Midbrain (tissue), 1 donor: ENCODE measurements at places on chromosomes 6 and 20.

- no peak for DNase-seq
Observed at GRCh38 chr6:169996378-169997051, 245.1 kb downstream of the ERMARD start.

DNA sequence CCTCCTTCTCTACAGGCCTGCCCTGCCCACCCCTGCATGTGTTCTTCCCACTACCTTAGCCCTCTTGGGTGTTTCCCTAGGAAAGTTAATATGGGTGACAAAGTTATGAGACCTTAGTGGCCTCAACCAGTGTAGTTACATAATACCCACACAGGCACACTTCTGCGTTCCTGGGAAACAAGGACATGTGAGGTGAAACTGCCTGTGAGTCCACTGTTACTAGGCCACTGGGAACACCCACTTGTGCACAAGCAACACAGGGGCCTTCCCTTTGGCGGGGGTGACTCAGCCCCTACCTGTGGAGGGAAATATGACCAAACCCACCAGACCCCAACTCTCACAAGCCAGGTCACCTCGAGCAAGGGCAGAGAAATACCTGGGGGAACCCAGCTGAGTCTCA is 12.8 kb downstream of the PI16 start:
- no peak for DNase-seq

GRCh38 chr6:63649847-63650265 is 14.3 kb downstream of the PHF3 start:
- no peak for DNase-seq

DNA sequence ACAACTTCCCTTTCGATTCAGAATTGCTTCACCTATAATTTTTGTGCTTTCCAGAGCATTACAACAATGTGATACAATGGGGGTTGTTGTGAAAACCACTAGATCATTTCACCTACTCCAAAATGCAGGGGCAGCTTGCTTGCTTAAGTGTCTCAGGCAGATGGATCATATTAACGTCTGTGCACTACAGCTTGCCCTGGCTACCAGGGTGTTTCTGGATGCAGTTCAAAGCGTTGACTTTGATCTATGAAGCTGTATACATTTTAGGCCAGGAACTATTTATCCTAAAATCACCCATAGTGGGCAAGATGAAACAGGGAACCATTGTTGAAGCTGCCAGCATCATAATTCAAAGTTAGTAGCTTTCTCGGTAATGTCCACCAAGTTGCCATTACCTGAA is 339.5 kb upstream of the HSF2 start:
- no peak for DNase-seq

DNA sequence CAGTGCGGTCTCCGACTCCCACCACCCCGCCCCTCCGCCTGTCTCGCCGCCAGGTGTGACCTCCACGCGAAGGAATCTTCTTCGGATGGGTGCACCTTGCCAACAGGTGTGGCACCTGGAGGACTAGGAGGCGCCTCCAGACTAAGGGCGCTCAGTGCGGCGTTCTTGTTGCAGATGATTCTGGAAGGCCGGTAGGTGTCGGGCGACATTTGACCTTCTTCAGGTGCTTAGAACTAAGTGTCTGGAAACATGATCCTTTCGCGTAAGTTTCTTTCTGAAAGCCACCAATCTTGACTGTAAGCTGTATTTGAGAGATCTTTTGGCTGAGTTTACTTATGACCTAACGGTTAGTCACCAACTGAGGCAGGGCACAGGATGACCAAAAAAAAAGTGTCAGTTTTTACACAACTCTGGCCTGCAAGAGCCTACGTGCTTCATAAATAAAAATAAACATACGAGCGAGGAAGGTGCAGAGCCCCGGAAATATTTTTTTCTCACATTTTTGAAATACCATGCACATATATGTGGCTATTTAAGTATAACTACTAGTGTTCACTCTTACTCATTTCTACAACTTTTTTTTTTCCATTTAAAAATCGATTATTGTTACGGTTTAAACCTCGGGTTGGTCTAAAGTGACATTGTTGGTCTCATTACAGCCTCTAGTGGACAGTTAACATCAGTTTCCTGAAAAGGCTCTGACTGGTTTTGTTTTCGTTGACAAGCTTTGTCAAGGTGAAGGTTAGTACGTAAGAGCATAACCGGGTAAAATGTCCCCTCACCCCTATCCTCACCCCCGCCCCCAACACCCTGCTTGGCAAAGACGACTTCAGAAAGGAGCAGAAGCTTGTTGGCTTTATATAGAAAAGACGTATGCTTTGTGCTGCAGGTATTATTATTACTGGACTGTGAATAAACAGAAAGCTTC is 1.6 kb upstream of the ATXN1 start:
- peak; percentile 60 for DNase-seq

- DNase-seq: no peak
Observed at GRCh38 chr6:72740135-72740534, 118.3 kb downstream of the KCNQ5 start.

DNA sequence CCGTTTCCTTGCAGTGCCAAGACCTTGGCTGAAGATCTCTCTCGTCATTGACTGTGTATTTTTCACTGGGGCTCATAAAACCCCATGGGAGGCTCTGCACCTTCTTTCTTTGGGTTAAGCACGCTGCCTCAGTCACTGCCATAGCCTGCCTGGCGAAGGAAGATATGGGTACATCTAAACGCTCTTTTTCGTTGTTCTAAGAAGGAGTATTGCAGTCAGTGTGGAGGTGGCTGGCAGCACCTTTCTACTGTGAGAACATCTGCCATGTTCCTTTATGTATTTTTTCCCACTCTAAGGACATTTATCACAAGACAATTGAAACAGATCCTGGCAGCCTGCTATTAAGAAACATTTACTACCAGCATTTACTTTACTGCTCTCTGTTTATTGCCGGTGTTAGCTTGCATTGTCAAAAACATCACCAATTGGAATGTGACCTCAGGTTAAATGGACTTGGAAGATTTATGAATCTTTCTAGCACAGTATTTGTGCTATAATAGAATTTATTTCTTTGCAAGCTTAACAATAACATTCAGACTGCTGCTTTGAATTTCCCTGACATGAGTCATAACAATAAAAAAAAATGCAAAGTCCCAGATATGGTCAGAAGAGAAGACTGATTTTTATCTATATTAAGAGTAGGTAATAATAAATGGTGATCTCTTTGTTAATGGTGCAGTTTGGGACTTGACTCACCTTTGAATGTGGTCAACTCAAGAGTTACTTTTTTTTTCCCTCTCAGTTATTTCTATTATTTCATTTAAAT is 62.2 kb upstream of the CLDN20 start:
- no peak for DNase-seq

DNA sequence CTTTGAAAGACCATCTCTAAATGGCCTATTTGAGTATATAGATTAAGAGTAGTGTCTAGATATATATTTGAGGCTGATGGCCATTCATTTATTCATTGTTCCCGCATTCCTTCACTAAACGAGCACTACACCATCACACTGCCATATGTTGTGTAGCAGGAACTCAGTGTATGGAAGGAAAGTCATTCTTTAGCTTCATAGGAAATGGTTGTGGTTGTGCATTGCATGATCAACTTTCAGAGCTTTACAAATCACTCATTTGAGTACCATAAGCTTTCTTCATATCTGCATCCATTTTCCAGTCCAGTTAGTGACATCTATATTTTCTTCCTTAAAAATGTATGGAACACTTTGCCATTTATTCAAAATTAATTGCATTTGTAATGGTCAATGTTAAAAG is 97.9 kb downstream of the ARID1B start:
- no peak for DNase-seq

GRCh38 chr6:40249935-40250334 is 315.7 kb upstream of the MOCS1 start:
- no peak for DNase-seq

DNA sequence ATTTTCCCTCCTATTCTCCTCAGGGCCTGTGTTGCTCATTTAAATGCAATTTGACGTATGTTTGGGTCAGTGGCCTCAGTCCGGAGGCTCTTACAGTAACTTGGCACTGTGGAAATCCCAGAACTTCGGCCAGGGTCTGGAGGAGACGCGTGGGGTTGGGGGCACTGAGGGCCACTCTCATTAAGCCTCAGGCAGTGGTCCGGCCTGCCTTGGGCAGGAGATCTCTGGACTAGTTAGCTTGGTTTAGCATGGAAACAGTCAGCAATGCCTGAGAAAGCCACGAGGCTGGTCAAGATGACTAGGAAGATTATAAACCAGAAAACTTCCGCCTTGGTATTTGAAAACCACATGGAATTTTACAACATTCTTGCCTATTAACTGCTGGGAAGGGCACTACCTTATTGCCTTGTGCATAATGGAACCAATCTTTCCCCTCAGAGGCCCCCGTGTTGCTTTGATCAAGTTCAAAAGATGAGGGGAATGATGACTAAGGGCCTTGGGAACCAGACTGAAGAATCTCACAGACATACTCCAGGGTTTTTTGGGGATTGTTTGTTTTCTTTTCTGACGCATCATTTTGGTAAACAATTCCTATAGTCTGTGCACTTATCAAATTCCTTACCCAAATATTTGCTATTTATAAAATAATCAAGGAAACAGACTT is 206.0 kb upstream of the PREP start:
- DNase-seq: no peak

- no peak for DNase-seq
Observed at GRCh38 chr6:73377225-73377624, 7.5 kb upstream of the OOEP start.

DNA sequence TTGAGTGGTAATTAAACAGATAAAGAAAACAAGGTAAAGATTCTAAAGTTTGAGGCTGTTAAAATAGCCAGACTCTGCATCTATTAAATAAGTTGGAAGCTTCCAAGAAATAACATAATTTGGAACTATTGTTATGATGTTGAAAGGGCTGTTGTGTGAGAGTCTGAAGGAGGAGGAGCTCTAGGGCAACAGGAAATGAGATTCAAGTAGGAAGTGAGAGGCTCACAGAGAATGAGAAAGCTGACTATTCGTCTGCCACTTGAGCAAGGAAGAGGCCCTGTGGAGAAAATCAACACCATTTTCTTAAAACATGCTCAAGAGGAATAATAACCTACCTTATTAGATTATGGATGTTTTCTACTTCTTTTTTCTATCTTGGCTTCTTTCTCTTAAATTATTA is 185.2 kb downstream of the SLC24A3 start:
- no peak for DNase-seq

GRCh38 chr6:5606546-5606945 is 345.2 kb downstream of the FARS2 start:
- peak; percentile 8 for DNase-seq

- no peak for DNase-seq
Observed at GRCh38 chr20:13221313-13221672, 219 bp downstream of the ISM1 start.

DNA sequence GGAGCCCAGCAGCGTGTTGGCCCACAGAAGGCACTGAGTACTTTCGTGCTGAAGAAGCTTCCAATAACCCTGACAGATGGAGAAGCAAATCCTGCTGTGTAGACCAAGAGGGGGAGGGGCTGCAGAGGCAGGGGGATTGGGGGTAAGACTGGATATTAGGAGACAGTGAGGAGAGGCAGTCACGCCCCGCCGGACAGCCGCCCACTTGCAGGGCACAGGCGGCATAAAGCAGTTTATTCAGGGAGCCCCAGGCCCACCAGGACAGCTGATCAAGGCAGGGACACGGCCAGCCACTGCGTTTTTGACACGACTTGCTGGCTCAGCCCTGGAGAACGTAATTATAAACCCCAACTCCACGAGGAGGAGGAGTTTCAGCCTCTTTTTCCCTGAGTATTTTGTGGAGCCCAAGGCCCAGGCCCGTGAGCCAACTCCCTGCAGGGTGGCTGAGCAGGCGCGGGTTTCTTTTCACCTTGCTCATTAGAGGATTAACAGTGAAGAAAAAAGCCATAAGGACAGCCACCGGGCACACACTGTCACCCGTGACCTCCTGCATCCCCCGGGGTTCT is 177.9 kb downstream of the TFAP2C start:
- DNase-seq: no peak

DNA sequence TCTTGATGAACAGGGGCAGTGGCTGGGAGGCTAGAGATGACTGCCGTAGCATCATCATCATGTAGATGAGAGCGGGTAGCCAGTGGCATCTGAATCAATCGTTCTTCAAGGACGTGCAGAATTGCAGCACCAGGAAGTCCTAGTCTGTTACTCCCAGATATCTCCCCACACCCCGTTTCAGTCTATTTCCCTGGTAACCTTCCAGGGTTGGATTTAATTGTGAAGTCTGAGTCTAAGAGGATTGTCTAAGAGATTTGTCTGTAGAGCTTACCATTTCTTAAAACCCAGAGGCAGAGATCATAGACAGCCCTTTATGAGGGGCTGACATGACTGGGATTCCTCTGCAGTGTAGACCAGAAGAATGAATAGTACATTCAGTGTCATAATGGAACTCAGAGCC is 16.6 kb upstream of the CD83 start:
- no peak for DNase-seq

GRCh38 chr20:17660667-17661066 is 21.4 kb downstream of the RRBP1 start:
- no peak for DNase-seq

DNA sequence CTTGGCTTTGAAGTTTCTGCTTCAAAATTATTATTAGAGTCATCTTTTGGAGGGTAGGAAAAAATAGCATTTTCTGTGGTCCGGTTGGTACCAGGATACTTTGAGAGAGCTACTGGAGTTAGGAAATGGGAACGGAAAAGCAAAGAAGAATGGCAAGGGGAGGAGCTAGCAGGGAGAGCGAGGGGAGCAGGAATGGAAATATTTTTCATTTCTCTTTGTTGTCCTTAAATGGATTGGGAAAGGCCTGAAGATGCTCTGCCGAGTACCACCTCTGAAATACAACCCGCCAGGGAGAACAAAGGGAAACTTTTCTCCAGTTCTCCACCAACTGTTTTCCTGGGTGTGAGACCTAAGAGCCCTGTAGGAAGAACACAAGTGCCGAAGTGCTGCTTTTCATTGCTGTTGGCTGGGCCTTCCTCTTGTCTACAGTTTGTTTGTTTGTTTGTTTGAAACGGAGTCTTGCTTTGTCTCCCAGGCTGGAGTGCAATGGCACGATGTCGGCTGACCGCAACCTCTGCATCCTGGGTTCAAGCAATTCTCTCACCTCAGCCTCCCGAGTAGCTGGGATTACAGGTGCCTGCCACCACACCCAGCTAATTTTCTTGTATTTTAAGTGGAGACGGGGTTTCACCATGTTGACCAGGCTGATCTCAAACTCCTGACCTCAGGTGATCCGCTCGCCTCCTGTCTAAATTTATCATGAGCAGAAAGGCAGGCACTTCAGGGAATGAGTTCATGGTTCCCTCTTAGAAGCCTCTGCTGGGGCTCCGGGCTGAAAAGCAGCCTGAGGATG is 3.5 kb upstream of the TRAF3IP2 start:
- DNase-seq: no peak

- no peak for DNase-seq
Observed at GRCh38 chr20:49445176-49445575, 37.3 kb downstream of the KCNB1 start.

GRCh38 chr20:47174456-47175243 is 181.8 kb downstream of the ZMYND8 start:
- no peak for DNase-seq

GRCh38 chr6:127539272-127539671 is 20.1 kb upstream of the MTCL3 start:
- peak; percentile 24 for DNase-seq
